HFFc6 (cell line): ENCODE measurements at places on chromosomes 3 and 15. TPM values are rescaled to one million over a fixed set of nuclear protein-coding genes. Genes with fewer than 3 reads are reported as not detected.

Gene TRPM1
- not detected in 3 replicates for total RNA-seq

Gene BUB1B
- 11.0 to 27.4 TPM (median 22.0 TPM) in 3 replicates for total RNA-seq

DNA sequence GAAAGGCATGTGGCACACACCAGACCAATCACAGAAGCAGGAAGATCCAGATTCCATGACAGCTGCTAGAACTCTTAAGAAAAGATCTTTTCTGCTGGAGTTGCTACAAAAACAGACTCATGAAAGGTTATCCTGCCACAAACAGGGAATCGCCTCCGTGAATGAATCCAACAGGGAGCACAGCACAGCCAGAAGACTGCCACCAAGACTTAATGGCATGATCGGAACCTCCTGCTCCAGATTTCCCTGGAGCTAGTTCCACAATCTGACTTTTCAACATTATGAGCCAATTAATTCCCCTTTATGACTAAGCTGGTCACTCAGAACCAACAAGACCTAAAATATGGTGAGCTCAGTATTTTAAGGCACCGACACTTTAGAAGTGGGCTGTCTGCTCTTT, 232.5 kb downstream of the FOXP1 start:
- no peak for DNase-seq

Gene CYP11A1
- 0.27 TPM in 1 of 3 replicates, not detected in the others for total RNA-seq

Gene ZIC1
- total RNA-seq, result 0.30 to 0.61 TPM (median 0.45 TPM) in 3 replicates

DNA sequence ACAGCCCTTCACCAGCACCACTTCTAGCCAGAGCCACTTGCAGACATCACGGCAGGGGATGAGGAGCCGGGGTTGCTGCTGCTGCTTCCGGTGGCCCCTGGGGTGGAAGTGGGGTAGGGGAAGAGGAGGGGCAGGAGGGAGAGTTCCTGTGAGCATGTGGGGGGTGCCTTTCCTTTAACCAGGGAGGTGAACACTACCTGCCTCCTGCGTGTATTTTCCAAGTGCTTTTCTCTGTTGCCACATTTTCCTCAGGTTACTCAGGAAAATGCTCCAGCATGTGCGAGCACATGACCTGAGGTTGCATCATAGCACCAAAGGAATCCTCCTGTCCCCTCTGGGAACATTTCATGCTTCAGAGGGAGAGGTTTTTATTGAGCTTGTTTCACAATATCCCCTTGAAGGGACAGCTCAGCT, 12.2 kb upstream of the SACM1L start:
- DNase-seq, result peak; percentile 68

DNA sequence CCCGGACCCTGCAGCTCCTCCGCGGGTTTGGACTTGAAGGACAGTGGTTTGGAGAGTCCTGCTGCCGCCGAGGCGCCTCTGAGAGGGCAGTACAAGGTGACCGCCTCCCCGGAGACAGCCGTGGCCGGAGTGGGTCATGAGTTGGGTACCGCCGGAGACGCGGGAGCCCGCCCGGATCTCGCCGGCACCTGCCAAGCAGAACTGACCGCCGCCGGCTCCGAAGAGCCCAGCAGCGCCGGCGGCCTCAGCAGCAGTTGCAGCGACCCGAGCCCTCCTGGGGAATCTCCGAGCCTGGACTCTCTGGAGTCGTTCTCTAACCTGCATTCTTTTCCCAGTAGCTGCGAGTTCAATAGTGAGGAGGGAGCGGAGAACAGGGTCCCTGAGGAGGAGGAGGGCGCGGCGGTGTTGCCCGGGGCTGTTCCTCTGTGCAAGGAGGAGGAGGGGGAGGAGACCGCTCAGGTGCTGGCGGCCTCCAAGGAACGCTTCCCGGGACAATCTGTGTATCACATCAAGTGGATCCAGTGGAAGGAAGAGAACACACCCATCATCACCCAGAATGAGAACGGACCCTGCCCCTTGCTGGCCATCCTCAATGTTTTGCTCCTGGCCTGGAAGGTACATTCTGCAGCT, 634 bp downstream of the MINDY2 start:
- peak; percentile 23 for DNase-seq

GRCh38 chr15:40875991-40876730, 2.1 kb upstream of the RHOV start:
- peak; percentile 59 for DNase-seq

- no peak for DNase-seq
These were observed 170.2 kb downstream of the SUCNR1 start for GRCh38 chr3:152043620-152044019.

DNA sequence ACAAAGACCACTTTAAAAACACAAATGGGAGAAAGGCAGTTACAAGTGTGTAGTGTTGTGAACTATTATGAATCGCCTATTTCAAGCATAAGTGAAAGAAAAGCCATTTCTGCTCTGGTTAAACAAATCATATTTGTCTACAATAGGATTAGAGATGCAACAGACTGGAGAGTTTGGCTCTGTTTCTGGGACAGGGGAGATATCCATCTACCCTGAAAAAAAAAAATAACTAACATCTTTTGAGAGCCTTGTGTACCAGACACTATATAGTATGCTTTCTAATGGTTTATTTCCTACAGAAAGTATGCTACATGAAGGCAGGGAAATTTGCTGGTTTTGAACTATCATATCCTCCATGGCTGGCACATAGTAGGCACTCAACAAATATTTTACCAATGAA, 106.7 kb upstream of the FHIT start:
- DNase-seq, result no peak

DNA sequence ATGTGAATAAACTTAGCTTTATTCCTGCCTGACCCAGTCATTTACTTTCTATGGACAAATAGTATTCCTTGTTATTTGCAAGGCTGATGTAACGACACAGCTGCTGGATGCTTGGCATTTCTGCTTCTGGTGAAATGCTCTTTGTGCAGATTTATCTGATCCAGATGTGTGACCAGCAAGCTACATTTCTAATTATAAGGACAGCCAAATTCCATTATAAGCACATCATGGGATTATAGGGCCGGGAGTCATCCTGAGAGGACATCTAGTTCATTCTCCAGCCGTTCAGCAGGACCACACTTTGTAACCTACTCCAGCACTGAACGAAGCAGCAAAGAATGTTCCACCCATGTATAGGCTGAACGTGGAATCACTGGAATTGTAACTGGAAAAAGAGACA, 42.9 kb downstream of the FNDC3B start:
- peak; percentile 95 for DNase-seq

DNA sequence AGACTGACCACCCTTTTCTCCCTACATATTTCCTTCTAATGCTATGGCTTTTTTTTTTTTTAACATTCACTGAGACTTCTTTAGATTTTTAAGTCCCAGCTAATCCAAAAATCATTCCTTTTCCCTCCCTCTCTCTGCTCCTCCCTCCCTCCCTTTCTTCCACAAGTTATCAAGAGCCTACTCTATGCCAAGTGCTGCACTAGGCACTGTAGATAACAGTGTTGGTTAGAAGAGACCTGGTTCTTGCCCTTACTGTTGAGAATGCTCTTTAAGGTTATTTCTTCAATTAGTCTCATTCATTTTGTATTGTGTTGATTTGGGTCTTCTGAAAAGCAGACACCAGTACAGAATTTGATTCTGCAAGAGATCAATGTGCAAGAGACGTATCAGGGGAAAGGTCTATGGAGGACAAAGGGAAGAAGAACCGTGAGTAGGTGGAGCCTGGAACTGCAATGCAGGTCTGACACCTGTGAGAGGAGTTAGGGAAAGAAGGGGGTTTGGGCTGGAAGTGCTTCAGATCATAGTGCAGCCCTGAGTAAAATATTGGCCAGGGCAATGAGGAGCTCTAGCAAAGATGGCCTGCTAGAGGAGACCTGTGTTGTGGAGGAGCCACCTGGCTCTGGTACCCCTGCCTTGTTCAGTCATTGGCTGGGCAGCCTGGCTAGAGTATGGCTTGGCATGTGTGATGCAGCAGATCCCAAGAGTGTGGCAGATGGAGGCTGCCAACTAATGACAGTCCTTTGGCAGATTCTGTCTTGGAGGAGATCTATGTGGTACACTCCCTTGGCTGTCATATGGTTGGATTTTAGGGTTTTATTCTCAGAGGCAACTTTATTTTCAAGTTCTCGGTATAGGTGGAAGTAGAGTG, 9.7 kb upstream of the PCOLCE2 start:
- DNase-seq, result no peak

DNA sequence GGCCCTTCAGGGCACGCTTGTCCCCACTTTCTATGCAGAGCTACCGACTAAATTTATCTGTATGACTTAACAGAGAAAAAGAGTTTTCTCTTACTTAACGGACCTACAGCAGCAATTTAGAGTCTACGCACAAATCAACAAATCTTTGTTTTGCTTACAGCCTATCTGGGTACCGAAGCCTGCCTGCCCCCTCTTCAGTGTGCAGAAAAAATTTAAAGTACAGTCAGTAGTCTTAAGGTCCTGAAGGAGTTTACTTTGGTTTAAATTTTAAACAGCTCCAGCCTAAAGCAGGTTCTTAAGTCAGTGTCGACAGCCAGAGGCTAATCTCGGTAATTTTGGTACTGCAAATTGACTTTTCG, 570 bp downstream of the SACM1L start:
- no peak for DNase-seq

Gene GOLGA8H
- not detected in 3 replicates for total RNA-seq

GRCh38 chr15:56959318-56959648, 40.8 kb downstream of the TCF12 start:
- DNase-seq, result no peak

DNA sequence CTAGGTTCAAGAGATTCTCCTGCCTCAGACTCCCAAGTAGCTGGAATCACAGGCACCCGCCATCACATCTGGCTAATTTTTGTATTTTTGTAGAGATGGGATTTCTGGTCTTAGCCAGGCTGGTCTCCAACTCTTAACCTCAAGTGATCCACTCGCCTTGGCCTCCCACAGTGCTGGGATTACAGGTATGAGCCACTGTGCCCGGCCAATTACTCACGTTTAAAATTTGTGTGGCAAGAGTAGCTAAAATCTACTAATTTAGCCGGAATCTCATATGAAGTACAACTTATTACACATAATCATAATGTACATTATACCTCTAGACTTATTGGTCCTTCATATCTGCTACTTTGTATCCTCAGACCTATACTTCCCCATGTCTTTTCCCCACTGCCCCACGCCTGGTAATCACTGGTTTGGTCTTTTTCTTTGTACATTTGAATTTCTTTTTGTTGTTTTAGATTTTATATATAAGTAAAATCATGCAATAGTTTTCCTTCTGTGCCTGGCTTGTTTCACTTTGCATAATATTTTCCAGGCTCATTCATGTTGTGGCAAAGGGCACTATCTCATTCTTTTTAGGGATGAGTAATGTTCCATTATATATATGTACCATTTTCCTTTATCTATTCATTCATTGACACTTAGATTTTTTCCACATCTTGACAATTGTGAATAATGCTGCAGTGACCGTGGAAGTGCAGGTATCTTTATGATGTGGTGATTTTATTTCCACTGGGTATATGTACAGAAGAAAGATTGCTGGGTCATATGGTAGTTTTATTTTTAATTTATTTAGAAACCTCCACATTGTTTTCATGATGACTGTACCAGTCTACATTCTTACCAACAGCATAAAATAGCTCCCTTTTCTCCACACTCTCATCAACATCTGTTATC, 605.0 kb upstream of the CBLB start:
- no peak for DNase-seq

Gene P2RY12
- not detected in 3 replicates for total RNA-seq

Gene CCR5
- total RNA-seq, result not detected in 3 replicates

- no peak for DNase-seq
These were observed 13.3 kb upstream of the SH3BP5 start for GRCh38 chr3:15345608-15346137.

GRCh38 chr3:160403028-160403545, 3.6 kb downstream of the SMC4 start:
- no peak for DNase-seq

DNA sequence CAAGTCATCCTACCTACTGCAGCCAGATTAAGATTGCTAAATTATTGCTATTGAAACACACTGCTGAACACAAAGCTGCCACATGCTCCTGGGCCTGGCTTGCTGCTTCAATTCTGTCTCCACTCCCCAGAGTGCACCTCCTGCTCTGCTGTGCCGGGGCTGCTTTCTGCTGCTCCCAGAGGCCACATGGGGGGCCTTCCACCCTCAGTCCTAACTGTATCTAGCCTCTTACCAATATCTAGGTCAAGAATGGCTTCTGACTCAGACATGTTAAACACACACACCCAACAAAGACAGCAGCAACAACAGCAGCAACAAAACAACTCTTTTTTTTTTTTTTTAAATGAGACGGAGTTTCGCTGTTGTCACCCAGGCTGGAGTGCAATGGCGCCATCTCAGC, 33.0 kb downstream of the MYZAP start:
- no peak for DNase-seq

Gene PROK2
- not detected in 3 replicates for total RNA-seq

Gene LARP6
- 97.7 to 119 TPM (median 105 TPM) in 3 replicates for total RNA-seq

GRCh38 chr3:177037241-177037640, 160.0 kb downstream of the TBL1XR1 start:
- no peak for DNase-seq

Gene RCCD1
- 14.3 to 17.3 TPM (median 14.6 TPM) in 3 replicates for total RNA-seq

DNA sequence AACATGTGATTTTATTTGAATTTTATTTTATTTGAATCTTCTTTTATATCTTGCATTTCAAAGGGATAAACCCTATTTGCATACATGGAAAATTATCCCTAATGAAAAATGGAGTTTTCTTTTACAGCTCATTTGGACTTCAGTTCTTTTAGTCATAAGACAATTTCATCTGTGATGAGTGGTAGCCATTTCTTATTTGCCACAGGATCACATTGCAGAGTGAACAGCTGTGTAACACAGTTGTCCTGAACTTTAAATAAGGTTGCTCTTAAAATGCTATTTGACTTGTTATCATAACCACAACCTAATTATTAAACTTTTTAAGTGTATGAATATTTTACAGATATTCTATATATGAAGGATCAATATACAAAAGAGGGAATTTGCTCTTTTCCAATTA, 221.7 kb upstream of the ROPN1 start:
- no peak for DNase-seq

Gene SCAANT1
- total RNA-seq, result not detected in 3 replicates

- DNase-seq, result peak; percentile 57
These were observed 28.1 kb upstream of the INSYN1 start for GRCh38 chr15:73781038-73781925.

DNA sequence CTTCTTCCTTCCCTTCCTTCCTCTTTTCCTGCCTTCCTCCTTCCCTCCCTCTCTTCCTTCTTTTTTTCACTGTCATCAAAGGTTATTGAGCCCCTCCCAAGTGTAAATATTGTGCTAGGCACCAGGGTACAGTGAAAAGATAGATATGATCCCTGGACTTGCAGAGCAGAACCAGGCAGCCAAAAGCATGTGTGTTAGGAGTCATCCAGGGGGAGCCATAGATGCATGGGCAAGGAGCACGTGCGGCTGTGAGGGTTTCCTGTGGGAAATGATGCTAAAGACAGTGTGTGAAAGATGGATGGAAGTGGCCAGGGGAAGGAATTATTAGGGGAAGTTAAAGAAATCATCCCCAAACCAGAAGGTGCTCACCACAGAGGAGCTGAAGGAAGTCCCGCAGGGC, 65.2 kb downstream of the NR2F2 start:
- DNase-seq, result no peak

GRCh38 chr3:50336452-50337174, 4.0 kb downstream of the RASSF1 start:
- DNase-seq, result peak; percentile 28

DNA sequence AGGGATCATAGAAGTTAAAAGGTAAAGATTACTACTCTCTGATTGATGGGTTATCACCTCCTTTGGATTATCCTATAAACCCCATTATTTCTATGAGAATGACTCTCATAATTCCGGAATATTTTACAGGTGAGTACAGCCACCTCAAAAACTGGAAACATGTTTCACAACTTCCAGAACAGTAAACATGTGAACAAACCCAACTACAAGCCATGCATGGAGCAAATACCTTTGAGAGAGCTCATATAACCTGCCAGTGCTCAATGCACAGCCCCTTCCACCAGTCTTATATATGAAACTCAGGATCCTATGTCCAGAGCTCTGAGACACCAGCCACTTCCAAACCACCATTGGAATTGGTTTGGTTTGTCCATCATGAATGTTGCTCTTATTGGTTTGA, 208.0 kb downstream of the MECOM start:
- DNase-seq, result no peak
